Left ventricle myocardium inferior (tissue), 1 donor: ENCODE measurements at places on chromosomes 4 and X. TPM values are rescaled to one million over a fixed set of nuclear protein-coding genes. Genes with fewer than 3 reads are reported as not detected.

XAGE1B gene
- total RNA-seq = not detected

RASGEF1B gene
- total RNA-seq = 4.3 TPM

GPR119 gene
- not detected for total RNA-seq

HOPX gene
- total RNA-seq = 21.3 TPM

RTL3 gene
- total RNA-seq = 0.14 TPM

STATH gene
- total RNA-seq = not detected
